ENCODE measurements at places on chromosomes 7 and 10.

GRCh38 chr10:85863301-85864172 is 503.1 kb downstream of the GRID1 start:
- DNase-seq, result no peak

GRCh38 chr7:146656988-146657387 is 540.4 kb downstream of the CNTNAP2 start:
- DNase-seq, result no peak

GRCh38 chr7:36021917-36022550 is 131.0 kb upstream of the EEPD1 start:
- no peak for DNase-seq

- DNase-seq, result no peak
These were observed 37.8 kb upstream of the GARS1 start for GRCh38 chr7:30556840-30557239.

DNA sequence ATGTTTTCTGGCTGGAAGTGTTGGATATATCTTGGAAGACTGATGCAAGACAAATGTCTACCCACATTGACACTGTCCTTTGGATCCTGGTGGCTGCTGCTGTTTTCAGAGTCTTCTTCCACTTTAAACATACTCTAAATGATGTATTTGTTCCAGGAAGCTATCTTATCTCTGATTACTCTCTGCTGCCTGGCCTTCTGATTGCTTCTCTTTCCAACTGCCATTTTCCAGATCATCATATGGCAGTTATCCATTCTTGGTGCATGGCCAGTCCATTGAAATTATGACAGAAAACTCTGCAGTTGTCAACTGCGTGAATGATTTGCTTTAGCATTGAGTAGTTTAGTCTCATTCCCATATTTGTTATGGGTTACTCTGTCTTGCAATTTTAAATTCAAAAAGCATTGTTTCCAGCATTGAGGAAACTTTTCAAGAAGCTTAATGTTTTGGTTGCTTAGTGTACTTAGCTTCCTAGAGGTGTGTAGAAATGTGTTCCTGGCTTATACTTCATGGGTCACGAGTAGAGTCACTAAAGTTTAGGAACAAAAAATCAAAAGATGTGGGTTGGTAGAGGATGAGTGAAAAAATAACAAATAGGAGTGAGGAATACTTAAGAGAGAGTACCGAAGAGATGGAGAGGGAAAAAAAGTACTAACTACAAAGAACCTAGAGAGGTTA is 268.3 kb upstream of the MTPN start:
- no peak for DNase-seq

GRCh38 chr10:122587098-122587760 is 26.7 kb downstream of the DMBT1 start:
- no peak for DNase-seq

GRCh38 chr10:85175635-85176034 is 847.2 kb downstream of the CCSER2 start:
- no peak for DNase-seq

GRCh38 chr10:87177-88080 is 38.3 kb upstream of the TUBB8 start:
- no peak for DNase-seq

DNA sequence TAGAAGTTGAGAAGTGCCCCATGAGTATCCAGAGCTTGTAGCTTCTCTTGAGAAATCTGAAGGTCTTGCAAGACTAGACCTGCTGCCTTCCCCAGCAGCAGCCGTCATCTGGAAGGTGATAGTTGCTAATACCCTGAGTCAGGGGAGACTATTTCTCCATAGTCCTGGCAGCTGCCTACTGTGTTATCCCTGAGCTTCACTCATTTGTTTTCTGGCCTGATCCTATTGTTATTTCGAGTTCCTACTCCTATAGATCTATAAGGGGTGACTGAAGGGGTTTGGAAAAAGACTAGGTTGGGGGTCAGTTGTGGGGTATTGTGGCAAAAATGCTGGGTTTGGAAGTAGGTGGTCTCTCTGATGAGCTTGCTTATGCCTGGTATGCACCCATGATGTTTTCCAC is 297.8 kb downstream of the CNTNAP2 start:
- no peak for DNase-seq

- no peak for DNase-seq
These were observed 42.0 kb downstream of the ABLIM1 start for GRCh38 chr10:114616103-114616502.

DNA sequence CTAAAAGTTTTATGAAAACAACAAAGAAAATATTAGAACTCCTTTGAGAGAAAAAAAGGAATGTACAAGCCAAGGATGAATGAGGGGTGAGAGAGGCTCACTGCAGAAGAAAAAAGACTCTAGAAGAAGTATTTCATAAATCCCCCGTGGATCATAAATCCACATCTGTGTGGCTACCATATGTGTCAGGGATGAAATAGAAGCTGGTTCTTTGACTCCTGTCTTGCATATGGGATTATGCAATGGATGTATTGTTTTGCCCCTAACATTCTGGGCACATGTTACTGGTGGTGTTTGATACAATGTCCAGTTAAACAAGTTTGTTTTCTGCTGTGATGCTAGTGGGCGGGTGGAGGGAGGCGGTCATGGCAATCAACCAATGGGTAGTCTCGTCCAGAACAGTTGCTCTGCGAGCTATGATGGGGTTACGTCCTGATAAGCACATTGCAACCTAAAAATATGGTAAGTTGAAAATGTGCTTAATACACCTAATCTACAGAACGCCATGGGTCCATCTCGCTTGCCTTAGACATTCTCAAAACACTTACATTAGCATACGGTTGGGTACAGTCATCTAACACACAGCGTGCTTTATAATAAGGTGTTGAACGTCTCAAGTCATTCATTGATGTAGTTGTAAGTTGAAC is 34.1 kb upstream of the PITRM1 start:
- no peak for DNase-seq

DNA sequence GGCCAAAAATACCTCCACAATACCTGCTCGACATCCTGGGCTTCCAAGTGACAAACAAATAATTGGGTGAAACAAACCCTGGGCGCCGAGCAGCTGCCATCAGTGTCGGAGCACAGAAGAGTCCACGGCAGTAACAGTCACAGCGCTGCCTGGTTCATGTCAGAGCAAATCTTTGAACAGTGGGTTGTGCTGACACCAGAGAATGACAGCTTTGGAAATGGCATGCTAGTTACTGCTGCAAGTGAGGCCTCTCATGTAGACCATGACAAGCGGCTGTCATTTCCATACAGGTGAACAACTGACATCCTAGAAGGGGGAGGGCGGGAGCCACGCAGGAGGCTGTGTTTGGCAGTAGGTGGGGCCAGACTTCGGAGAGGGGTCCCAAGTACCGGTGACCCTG is 420.5 kb upstream of the GALNT17 start:
- no peak for DNase-seq

- no peak for DNase-seq
These were observed 48.1 kb downstream of the NEURL1 start for GRCh38 chr10:103541616-103542015.

DNA sequence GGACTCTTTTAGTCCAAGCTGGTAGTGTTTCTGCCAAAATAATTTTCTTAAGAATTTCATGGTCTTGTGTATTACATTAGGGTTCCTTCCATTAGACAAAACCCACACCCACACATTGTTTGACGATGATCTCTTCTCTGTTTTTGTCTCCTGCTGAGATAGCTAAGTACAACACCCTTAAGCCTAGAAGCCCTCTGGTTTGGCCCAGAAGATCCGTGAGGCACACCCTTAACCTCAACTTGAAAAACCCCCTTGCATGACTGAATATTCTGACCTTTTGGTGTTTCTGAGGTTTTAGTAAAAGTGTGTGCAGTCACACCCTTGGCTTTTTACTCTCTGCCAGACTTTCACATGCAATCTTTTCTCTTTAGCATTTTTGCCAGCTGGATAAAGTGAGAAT is 29.3 kb upstream of the ERCC6 start:
- no peak for DNase-seq

- peak; percentile 93 for DNase-seq
These were observed 16.9 kb upstream of the ZFAND2A start for GRCh38 chr7:1176891-1177373.

GRCh38 chr10:98852686-98853085 is 383.0 kb downstream of the HPSE2 start:
- DNase-seq, result no peak

DNA sequence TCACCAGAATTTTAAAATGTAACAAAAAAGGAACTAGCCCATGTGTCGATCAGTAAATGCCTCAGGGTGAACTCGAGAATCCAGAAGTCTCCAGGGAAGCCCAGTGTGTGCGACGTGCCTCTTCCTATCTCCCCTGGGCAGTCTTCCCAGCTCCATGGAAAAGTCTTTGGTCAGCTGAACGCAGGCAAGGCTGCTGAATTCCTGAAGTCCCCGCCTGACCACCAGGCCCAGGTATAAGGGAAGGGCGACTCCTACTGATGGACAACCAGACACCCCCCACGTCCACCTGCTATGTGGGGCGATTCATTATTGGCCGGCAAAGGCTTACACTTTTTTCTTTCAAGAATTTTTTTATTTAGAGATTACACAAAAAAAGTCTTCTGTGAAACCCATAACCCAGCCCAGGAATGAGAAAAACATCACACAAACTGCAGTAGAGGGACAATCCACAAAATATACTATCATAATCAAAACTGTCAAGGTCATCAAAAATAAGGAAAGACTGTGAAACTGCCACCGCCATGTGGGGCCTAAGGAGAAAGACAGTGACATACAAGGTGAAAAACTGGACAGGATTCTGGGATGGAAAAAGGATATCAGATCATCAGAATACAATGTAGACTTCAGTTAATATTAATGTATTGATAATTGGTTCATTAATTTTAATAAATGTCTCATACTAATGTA is 93.5 kb downstream of the CTBP2 start:
- DNase-seq, result no peak

DNA sequence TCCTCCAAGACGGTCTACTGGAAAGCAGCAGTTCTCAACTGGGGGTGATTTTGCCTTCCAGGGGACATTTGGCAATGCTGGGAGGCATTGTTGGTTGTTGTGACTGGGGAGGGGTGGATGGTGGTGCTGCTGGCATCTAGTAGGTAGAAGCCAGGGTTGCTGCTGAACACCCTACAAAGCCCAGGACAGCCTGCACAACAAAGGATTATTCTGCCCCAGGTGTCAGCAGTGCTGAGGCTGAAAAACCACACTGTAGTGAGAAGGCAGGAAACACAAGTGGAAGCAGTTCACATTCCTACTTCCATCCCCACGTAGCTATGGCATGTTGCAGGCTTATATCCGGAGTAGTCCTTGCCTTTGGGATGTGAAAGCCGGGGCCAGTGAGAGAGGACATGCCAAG is 86.9 kb downstream of the AOAH start:
- no peak for DNase-seq

GRCh38 chr10:71406878-71407277 is 10.2 kb downstream of the CDH23 start:
- DNase-seq, result no peak

DNA sequence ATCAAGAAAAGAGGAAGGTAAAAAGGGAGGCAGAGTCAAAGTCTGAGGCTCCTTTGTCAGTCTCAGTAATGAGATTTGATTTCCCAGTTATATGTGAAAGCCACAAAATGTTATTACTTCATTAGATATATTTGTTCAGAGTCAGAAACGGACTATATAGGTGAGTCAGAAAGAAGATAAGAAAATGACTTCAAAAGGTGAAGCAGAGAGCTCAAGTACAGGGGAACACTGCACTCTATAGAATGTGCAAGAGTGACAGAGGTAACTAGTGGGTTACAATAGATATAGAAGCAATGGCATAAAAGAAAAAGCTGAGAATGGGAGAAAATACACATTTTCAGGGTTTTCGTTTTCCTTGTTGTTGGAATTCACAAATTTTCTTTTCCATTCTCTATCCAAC is 43.3 kb downstream of the DGKB start:
- no peak for DNase-seq

- no peak for DNase-seq
These were observed 231.8 kb upstream of the DKK1 start for GRCh38 chr10:52082307-52082706.

- no peak for DNase-seq
These were observed 24.5 kb downstream of the SPOCK2 start for GRCh38 chr10:72063703-72064391.

DNA sequence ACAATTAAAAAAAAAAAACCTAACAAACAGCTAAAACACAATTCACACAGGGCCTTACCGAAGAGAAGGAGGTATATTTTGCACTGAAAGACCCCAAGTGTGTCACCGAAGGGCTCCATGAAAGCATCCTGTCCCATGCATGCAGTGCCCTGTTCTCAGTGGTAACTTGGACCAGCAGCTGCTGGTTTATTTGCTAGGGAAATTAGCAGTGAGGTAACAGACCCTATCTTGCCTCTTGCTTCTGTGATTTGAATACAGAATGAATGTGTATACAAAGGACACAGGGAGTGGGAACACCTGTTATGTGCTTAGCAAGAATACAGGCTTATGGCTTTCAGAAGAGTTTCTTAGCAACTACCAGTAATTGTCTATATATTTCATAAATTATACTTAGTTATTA is at the start of gene HEPACAM2:
HEPACAM2 (minus strand) TSS at position 160 of the 400 bp plus-strand sequence.
- DNase-seq, result no peak

DNA sequence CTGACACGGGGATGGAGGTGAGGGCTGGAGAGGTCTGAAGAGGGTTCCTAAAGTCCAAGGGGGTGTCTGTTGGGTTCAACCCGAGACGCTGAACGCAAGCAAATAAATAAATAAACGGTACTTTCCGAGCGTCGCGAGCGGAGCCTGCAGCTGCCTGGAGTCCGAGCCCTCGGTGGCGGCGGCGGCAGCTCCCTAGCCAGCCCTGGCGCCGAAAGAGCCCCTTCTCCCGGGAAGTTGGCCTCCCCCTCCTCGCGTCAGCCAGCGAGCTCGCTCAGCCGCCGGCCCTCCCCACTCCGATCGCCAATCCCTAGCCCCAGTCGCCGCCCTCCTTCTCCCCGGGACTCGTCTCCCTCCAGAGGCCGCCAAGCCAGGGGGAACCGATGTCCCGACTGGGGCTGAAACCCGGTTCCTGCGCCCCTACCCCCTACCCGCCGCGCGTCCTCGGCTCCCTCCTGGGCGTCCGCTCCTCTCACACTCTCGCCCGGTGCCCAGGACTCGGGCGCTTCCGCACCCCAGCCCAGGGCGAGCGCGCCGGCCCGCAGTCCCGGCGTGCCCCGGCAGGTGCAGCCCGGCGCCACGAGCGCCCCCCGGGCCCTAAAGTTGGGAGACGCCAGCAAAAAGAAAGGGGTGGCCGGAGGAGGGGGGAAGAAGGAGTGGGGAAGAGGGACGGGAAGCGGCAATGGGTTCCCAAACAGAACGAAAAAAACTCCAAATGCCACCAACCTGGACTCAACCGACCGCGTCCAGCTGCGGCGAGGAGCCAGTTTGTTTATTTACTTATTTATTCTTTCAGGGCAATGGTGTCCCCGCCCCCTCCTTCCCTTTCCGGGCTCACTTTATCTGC is at the start of gene GFRA1:
GFRA1 (minus strand) TSS at position 767 of the 844 bp plus-strand sequence. CDS start 1,177 bp downstream, outside the sequence.
- DNase-seq, result no peak

DNA sequence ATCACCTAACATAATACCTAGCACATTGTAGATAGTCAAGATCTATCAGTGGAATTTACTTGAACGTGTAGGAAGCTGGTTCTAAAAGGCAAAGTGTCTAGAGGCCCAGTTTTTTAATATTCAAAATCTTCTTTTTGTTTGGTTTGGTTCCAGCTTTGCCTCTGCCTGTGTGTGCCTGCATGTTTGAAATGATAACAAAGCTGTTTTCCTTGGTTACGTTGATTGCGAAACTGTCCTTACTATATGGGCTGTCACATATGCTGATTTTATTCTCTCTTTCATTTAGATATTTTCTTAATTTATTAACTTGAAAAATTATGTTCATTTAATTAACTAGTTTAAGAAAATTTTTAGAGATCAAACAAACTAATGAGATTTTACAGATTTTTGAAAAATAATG is 237.3 kb downstream of the SEMA3A start:
- no peak for DNase-seq

GRCh38 chr7:7164591-7164990 is 17.8 kb upstream of the C1GALT1 start:
- DNase-seq, result no peak
